Prostate gland (tissue), 2 donors: ENCODE measurements at places on chromosomes 5 and 9.

DNA sequence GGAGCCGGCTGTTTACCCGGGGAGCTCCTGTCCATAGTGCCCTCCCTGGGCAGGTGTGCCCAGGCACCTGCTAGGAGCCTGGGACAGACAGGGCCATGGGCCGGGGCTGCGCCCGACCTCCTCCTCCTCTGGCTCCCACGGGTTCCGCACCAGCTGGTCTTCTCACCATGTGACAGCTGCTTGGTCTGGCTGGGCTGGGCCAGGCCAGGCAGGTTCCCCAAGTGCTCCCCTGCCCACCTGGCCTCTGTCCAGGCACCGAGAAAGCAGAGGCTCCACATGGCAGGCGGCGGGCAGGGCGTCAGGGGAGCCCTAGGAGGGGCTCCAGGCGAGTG lies 60.0 kb downstream of the OLFM1 start:
- DNase-seq: no peak

- DNase-seq: no peak
These were observed 616.4 kb upstream of the NUDT12 start for GRCh38 chr5:104178829-104179456.

DNA sequence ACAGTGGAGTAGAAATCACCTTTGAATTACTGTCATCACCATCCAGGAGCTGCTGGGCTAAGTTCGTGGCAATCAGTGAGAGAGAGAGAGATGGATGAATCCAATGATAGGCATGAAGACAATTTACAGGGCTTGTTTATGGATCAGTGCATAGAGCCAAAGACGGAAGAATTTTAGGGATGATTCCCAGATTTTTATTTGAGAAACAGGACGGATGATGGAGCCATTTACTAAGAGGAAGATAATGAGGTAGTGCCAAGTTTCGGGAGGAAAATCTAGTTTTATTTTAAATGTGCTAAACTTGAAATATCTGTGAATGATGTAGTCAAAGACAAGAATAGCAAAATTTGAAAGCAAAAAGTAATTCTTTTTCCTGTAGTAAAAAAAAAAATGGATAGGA lies 394.2 kb upstream of the PAPPA start:
- no peak for DNase-seq

- DNase-seq: no peak
These were observed 20.8 kb upstream of the ZNF354A start for GRCh38 chr5:178751286-178751685.

DNA sequence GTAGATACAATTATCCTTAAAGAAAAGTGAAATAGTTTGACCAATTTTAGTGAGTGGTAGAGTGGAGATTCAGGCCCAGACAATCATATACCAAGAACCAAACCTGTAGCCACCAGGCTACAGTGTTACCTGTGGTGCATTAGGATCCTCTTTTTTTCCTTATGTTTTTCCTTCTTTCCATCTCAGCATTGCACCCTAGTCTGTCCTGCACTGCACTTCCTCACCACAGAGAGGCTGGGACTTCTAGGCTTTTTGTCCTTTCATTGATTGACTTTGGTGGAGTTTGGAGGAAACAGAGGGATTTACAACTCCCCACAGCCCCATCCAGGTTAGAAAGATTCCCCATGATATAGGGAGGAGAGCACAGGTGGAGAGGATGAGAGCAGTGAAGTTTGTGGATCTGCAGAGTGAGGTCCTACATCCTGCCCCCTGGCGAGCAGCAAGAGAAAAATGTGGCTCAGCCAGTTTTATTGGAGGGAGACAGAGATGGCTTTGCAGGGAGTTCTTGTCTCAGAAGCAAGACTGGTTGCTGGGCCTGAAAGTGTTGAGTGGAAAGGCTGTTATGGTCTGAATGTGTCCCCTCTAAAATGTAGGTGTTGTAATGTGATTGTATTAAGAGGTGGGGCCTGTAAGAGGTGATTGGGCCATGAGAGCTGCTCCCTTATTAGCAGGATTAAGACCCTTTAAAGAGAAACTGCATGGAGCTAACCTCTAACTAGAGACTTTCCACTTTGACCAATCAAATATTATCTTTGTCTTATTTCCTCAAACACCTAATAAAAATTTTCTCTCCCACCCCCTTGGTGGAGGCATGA lies 36.2 kb downstream of the KIF4B start:
- DNase-seq: no peak

DNA sequence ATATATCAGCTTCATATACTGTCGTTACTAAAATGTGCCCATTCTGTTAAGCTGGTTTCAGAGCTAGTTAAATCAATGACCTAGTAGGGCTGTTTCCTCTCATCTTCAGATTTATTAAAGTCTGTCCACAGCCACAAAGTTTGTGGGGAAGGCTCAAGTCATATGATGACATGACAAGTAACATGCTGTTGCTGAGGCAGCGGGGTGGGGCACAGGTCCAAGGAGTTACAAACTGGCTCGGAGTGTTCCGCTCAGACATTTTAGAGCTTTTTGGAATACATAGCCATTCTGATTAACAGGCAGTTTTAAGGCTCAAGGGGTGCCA lies 2.7 kb upstream of the ANP32B start:
- DNase-seq: peak; percentile 71

DNA sequence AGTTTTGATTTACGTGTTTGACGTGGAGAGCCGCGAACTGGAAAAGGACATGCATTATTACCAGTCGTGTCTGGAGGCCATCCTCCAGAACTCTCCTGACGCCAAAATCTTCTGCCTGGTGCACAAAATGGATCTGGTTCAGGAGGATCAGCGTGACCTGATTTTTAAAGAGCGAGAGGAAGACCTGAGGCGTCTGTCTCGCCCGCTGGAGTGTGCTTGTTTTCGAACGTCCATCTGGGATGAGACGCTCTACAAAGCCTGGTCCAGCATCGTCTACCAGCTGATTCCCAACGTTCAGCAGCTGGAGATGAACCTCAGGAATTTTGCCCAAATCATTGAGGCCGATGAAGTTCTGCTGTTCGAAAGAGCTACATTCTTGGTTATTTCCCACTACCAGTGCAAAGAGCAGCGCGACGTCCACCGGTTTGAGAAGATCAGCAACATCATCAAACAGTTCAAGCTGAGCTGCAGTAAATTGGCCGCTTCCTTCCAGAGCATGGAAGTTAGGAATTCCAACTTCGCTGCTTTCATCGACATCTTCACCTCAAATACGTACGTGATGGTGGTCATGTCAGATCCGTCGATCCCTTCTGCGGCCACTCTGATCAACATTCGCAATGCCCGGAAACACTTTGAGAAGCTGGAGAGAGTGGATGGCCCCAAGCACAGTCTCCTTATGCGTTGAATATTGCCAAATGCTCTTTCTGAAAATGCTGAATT lies 850 bp downstream of the RRAGA start:
- no peak for DNase-seq

- no peak for DNase-seq
These were observed 29.7 kb upstream of the F2RL2 start for GRCh38 chr5:76652809-76653414.

DNA sequence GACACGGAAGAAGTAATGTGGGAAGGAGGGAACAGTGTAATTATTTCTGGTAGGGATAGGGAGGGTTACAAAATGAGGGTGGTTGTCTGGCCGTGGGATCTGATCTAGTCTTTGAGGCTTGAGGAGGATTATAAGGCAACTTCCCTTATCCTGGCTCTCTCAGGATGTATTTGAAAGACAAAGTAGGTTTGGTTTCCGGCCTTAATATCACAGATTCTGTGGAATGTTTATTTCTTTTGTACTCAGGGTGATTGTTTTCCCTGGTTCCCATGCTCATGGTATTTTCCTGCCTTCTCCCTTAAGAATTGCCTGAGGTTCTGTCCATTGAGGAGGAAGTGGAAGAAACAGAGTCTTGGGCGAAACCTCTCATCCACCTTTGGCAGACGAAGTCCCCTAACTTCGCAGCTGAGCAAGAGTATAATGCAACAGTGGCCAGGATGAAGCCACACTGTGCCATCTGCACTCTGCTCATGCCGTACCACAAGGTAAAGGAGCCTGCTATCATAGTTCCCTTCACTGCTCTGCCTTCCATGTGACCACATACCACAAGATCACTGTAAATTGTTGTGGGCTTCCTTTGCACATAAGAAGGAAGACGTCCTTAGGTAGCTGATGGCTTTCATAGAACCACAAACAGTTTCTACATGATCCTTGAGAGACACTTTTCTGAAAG lies 253.8 kb downstream of the KDM4C start:
- no peak for DNase-seq

- DNase-seq: no peak
These were observed 163.1 kb upstream of the TLE4 start for GRCh38 chr9:79408617-79409016.

DNA sequence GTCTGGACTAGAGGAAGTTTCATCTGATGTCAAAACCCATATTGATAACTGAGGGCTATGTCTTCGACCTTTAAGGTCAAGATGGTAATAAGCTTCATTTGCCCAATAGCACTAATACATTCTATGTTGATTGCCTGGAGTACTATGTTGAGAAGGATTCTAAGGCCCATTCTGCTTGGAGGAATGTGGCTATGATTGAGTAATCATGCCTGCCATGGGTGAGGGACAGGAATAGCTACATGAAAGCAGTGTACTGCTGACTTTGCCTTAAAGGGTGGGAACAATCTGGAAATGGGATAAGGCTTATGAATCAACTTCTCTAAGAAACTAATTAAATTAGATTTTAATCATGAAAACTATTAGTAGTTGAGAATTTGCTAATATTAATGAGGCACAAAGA lies 13.6 kb downstream of the NNT start:
- no peak for DNase-seq

- DNase-seq: no peak
These were observed 14.2 kb upstream of the TTLL11 start for GRCh38 chr9:122107291-122107805.

DNA sequence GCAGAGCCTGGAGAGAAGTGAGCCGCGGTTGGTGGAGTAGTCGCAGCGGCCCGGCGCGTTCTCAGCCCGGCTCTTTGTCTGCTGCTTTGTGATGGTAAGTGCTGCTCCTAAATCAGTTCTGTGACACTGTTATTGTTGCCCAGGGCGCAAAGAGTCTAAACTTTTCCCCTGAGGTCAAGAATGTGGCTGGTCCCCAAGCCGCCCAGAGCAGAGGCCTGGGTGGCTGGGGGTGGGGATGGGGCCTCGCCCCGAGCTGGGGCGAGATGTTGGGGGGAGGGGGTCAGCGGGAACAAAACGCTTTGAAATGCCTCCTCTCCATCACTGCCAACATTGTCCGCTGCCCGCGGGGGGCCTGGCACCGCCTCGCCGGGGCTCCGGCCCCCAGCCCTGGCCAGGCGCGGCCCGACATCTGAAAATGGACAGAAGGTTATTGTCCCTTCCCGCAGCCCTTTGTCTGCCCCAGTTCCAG lies 11.7 kb upstream of the CERCAM start:
- no peak for DNase-seq

DNA sequence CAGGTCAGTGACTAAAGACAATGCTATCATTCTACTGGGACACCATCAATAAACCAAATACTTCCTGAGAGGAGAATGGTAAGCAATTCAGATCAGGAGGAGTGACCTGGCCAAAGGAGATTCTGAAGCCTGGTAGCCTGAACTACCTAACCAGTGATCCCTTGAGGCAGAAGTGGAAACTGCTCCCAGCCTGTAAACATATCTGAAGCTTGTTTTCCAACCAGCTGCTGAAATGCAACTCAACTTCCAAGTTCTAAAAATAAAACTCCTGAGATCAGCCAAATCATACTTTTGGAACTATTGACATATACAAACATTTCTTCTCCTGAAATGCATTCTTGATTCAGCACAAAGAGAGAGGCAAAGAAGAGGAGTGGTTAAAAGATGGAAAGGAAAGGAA lies 204.1 kb downstream of the EBF1 start:
- no peak for DNase-seq

DNA sequence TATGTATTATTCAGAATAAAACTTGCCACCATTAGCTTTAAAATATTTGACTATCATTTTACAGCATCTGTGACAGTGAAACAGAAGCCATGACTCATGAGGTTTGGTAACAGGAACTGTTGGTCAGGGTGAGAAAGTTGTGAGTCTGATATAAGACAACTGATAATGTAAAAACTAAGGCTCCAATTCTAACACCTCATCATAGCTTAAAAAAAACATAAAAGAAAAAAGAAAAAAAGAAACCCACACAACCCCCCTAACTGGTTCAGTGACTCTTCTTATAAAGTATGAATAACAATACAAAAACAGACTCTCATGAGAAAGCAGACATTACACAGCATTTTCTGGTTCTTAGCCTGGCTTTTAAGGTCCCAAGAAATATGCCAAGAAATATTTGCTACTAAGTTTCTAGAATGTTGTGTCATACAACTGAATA lies 85.8 kb downstream of the MRPS27 start:
- DNase-seq: no peak

DNA sequence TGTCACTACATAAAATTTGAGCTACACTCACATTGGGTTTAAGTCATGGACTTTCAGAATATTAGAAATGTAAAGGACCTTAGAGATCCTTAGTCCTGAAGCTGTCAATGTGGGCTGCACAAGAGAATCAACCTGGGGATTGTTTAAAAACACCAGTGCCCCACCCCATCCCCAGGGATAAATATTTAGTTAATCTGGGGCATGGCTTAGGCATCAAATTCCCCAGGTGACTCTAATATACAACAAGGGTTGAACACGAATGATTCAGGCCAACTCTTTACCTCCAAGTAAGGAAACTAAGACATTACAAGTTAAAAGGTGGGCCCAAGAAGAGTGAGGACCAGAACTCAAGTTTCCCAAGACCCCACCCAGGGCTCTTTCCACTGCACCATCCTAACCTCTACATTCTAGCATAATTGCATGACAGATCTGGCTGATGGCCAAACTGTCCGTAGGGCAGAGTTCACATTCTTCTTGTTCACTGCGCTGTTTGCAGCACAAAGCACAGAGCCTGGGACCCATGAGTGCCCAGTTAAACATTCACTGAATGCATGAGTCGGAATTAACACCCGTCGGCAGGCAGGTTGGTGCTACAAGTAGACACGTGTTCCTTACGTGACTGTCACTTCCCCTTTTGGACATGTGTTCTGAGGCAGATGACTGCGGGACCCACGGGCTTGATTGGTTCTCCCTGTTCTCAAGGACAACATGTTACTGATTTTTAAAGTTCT lies 25.2 kb downstream of the CYFIP2 start:
- no peak for DNase-seq

- DNase-seq: no peak
These were observed 153.9 kb downstream of the FSTL4 start for GRCh38 chr5:133458435-133458834.

GRCh38 chr5:132258102-132259068 lies 889 bp downstream of the PDLIM4 start:
- DNase-seq: no peak

- no peak for DNase-seq
These were observed 443.4 kb upstream of the TRPC7 start for GRCh38 chr5:136808756-136809155.

- no peak for DNase-seq
These were observed 334.4 kb downstream of the ARHGEF28 start for GRCh38 chr5:73960426-73960825.

GRCh38 chr5:135930029-135930948 lies 24.5 kb downstream of the LECT2 start:
- no peak for DNase-seq
